SW480 (cell line): ENCODE measurements at places on chromosomes 12 and 14.

DNA sequence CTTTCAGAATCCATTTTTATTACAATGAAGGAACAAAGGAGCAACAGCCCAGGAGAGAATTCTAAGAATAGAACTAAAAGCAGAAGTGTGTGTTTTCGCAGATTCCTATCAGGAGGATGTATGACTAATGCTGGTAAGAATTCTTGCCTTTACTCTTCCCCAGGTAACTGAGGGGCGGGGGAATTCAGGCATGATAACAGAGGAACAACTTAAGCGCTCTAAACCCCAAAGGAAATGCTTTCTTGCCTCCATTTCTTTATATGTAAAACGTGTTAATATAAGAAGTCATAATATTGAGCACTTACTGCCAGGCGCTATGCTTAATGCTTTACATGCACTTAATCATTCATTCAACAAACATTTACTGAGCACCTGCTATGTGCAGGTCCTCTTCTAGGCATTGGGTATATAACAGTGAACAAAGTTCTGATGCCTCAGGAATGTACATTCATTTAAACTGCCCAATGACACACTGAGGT, 4.5 kb downstream of the HCAR1 start:
- peak; percentile 59 for DNase-seq

- no peak for DNase-seq
Observed at GRCh38 chr12:103138538-103138937, 181.1 kb downstream of the ASCL1 start.

GRCh38 chr12:7712841-7713442, 1.7 kb downstream of the DPPA3 start:
- no peak for DNase-seq

GRCh38 chr12:91191513-91192111, 9.0 kb upstream of the DCN start:
- no peak for DNase-seq

DNA sequence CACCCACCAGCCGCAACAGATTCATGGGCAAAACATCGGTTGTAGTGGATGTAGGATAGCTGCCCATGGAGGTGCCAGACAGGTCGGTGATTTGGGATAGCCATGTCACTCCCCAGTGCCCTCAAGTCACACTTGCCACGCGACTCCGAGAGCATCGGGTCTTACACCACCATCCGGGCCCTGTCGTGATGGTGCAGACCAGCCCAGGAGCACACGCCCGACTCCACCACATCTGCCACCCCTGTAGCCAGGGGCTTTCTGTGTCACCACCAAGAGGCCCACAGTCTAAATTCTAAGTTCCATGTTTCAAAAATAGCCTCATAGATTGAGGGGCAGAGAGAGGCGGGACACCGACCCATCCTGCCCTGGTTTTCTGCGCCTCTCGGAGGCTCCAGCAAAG, 18.0 kb downstream of the FOXN4 start:
- DNase-seq = no peak

DNA sequence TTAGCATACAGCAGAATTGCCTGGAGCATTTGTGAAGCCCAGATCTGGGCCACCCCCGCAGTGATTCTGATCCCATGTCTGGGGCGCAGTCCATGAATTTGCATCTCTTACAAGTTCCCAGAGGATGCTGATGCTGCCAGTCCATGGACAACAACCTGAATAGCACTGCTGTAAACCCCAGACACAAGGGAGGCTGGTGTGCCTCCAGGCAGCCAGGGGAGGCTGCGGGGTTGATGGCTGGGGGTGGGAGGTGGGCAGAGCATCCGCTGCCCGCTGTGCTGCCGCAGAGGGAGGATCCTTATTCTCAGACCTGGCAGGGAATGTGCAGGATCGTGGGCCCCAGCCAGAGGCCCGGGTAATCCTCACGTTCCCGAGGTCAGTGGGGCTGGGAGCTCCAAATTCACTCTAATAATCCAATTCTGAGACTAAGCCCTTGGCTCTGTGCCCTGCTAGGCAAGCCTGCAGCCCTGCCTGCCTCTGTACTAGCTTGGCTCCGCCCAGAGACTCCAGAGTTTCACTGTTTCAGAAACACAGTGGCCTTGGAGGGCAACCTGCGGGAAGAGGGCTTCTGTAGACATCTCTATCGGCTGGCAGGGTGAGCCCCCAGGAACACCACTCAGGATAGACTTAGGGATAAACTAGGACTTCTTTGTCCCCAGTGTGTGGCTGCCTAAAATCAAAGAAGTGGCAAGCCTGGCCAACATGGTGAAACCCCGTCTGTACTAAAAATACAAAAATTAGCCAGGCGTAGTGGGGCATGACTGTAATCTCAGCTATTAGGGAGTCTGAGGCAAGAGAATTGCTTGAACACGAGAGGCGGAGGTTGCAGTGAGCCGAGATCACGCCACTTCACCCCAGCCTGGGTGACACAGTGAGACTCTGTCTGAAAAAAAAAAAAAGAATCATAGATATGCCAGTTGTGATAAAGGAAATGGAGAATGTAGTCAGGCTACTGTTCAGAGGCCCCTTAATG, 17.8 kb upstream of the MLEC start:
- no peak for DNase-seq

GRCh38 chr14:56992332-56992820, 182.1 kb upstream of the OTX2 start:
- DNase-seq = no peak

DNA sequence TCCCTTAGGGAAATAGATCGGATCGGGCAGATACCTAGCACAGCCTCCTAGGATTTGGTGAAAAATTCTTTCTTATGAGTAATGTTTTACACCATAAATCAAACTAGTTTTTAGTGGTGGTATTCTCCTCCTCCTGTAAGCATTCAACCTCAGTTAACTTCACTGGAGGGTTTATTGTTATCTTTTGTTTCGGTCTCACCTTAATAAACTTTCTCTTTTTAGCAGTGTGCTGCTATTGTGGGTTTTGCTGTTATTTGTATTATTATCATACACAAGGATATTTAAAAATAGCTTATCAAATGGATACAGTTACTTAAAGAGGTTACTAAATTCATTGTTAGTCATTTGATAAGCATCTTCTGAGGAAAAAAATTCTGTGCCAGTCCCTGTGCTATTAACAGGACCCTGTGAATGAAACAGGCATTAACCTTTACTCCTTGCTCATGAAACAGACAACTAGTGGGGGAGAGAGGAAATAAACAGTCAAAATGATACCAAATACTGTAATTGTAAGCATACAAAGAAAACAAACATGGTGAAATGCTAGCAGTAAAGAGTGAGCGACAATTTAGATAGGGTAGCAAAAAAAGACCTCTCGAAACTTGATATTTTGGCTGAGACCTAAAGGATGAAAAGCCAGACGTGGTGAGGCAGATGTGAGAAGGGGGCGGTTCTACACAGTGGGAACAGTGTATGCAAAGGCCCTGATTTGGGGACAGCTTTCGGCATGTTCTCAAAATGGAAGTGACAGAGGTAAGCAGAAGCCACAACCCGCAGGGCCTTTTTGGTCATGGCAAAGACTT, 178.7 kb upstream of the SOX5 start:
- DNase-seq = no peak

DNA sequence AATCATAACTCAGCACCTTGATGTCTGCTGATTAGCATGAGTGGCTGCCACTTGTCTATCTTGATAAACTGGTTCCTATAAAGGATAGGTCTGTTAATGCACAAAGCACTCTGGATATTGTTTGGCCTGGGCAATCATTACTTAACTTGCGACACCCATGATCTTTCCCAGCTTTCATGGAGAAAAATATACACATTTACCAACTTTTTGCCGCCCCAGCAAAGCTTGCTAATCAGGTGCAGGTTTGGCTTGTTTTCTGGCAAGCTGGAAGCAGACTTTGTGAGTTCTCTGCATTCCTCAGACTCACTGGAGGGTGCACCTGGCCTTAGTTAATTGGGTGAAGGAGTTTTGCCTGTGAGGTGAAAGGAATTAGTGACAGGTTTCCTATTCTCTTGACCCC, 1126.4 kb upstream of the FLRT2 start:
- DNase-seq = no peak

DNA sequence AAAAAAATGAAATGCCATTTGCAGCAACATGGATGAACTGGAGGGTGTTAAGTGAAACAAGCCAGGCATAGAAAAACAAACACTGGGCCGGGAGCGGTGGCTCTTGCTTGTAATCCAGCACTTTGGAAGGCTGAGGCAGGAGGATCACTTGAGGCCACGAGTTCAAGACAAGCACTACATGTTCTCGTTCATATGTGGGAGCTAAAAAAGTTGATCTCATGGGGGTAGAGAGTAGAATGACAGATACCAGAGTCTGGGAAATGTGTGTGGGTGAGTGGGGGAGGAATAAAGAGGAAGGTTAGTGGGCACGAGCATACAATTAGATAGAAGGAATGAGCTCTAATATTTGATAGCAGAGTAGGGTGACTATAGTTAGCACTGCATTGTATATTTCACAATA, 21.5 kb downstream of the CACNA2D4 start:
- DNase-seq = no peak

DNA sequence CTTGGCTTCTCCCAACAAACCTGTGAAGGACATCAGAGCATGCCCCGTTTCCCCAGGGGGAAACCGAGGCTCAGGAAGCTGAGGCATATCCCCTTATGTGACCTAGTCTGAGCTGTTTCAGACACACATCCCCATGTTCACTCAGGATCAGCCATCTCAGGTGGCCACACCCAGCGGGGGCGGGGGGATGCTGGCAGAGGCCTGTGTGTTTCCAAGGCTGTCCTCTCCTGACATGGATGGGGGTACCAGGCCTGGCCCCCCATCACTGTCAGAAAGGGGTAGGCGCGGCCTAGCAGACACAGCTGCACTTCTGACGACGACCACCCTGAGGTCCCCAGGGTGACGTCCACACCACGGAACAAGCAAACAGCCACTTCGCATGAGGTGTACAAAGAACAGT, 22.1 kb downstream of the CCDC85C start:
- DNase-seq = no peak

- peak; percentile 56 for DNase-seq
Observed at GRCh38 chr12:59403259-59403932, 192.4 kb upstream of the SLC16A7 start.

- no peak for DNase-seq
Observed at GRCh38 chr14:43408472-43408871, 1098.6 kb downstream of the FSCB start.

DNA sequence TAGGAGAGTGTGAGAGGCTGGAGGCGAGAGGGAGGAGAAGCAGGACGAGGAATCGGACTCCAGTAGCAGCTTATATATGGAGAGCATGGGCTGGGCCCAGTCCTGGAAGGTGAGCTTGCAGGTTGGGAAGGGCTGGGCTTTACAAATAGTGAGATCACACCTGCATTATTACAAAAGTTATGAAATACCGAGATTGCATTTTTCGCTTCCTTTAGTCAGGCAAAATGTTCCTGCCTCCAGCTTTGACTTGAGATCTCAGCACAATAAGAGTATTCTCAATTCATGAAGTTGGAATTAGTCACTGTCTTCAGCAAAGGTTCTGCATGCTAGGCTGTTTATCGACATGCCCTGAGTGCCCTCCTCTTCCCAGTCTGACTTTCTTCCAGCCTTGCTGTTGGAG, at the start of gene KRT6B:
KRT6B (minus strand) TSS at position 46 of the 400 bp plus-strand sequence. CDS start 68 bp downstream, outside the sequence.
- no peak for DNase-seq

DNA sequence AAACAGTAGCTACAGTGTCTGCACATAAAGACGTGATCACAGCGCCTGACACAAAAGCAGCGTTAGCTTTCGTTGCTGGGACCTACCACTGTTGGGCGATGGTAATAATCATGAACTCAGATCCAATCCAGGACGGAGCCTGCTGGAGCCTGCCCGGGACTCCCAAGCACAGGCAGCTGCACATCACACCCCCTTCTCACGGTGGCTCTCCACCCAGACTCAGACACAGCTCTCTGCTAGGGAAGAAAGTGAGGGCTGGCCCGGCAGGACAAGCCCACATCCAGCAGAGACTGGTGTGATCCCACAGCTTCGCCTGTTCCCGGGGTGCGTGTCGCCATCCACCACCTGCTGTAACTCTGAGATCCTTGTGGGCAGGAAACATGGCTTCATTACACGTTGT, 49.9 kb upstream of the FOXN3 start:
- no peak for DNase-seq

DNA sequence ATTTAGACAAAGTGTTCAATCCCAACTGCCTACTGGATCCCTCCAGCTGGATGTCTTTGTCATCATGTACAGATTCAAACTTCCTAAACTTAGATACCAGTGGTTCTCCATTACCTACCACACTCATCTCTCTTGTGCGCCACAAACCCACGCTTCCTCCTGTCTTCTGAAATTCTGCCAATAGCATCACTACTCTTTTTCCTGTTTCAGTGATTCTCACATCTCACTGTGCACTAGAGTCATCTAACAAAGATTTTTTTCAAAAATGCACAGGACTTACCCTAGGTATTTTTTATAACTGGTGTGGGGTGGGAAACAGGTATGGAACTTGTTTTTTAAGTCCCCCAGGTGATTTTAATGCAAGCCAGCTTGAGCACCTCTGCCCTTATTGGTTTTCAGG, 5.9 kb downstream of the PSMB5 start:
- DNase-seq = no peak

- DNase-seq = no peak
Observed at GRCh38 chr14:32426586-32427388, 97.7 kb downstream of the AKAP6 start.

DNA sequence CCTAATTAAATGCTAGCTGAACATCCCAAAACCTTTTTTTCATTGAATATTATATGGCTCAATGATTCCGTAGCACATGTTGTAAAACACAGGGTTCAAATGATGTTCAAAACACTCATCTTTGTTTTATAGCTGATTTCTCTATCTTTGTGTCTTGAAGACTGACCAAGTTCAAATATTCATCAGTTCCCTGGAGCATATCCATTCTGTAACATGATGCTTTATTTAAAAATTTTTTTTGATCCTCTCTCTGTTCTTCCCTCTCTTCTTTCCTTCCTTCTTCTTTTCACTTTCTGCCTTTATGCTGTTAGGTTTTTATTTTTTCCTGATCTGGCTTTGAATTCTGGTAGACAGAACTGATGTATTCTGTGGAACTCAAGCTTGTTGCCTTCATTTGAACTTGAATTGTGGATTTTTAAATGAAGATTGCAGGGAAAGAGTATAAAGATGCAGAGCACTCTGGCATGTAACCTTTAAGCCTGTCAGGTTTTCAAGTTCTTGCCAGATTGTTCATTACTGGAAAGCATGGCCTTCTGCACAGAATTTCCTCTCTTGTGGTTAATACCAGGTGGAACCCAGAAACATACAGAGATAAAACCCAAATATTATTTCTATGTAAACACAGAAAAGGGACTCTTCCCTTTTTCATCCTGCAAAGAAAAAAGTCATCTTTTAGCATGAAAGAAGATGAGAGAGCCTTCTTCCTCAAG, 39.5 kb downstream of the PROX2 start:
- no peak for DNase-seq

- no peak for DNase-seq
Observed at GRCh38 chr12:62805517-62805916, 129.4 kb downstream of the PPM1H start.

GRCh38 chr12:84507956-84508850, 404.4 kb downstream of the SLC6A15 start:
- peak; percentile 49 for DNase-seq

DNA sequence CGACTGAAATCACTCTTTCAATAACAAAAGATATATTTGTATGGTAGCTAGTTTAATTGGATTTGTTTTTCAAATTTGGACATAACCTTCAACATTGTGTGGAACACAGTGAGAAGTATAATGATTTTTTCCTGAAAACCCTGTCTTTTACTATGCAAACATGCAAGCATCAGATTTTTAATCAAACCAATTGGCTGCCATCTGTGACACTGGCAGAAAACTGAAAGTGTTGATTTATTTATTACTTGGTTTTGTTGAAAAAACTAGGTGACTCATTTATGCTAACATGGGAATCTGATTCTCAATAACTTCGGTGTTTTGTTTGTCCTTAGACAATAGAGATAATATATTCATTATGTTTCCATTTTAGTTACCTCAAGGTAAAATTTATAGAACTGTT, 82.0 kb downstream of the NTS start:
- DNase-seq = no peak
